Thoracic aorta (tissue), 2 donors: ENCODE measurements at places on chromosomes 2 and 18.

GRCh38 chr2:104049438-104049837 lies 804.5 kb upstream of the POU3F3 start:
- no peak for DNase-seq

- DNase-seq, result no peak
These were observed 3.2 kb downstream of the DSEL start for GRCh38 chr18:67513280-67513679.

DNA sequence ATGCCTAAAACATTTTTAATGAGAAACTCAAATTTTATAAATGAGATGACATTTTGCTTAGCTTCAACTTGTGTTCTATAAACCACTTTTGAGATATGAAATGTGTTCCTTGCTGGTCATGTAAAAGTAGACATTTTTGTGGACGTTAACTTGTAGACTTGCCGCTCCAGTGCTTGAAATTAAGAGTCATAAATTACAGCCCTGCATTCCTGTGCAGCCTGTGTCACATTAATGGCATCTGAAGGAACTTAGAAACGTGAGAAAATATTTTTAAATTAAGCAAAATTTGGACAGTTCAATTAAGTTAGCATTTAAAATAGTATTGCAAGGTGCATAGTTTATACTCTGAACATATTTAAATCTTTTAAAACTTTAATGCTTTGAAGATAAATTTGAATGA lies 98.3 kb upstream of the LDLRAD4 start:
- DNase-seq, result no peak

DNA sequence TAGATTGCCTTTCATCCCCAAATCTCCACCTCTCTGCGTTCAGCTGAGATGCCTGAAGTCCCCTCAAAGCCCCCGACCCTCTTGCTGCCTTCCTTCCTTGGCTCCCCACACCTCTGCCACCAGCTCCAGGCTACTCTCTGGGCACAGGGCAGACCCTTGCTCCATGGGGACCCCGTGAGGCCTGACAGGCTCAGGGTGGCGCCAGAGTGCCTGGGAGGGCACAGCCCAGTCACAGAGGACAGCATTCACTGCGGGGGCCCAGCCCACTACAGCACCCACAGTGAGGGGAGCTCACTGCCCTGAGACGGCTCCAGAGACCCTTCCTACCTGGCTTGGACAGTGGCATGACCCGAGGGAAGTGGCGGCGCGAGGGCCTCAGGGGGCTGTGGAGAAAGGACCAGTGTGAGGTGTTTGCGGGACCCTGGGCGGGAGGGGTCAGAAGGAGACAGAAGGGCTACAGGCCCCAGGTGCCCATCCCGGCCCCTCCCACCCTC lies 51.0 kb downstream of the AQP12A start:
- no peak for DNase-seq

GRCh38 chr2:100924520-100925451 lies 77.3 kb upstream of the RPL31 start:
- no peak for DNase-seq

DNA sequence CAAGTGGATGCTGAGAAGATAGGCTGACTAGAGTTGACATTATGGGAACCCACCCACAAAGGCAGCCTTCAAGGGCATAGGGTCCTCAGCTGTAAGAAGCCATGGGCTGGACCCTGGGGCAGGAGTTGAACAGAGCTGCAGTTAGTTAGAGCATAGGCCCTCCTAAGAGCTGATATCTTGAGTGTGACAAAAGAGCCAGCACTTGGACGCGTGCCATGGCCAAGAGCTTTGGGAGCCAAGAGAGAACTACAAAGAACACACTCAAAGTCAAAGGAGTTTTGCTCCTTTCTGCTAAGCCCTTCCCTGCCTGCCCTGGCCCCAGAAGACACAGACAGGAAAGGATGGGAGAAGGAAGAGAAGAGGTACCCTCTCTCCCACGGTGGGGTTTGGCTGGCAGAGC lies 29.9 kb upstream of the AGAP1 start:
- no peak for DNase-seq
